ENCODE measurements at places on chromosomes 5 and 9. TPM values are rescaled to one million over a fixed set of nuclear protein-coding genes. Genes with fewer than 3 reads are reported as not detected.

DNA sequence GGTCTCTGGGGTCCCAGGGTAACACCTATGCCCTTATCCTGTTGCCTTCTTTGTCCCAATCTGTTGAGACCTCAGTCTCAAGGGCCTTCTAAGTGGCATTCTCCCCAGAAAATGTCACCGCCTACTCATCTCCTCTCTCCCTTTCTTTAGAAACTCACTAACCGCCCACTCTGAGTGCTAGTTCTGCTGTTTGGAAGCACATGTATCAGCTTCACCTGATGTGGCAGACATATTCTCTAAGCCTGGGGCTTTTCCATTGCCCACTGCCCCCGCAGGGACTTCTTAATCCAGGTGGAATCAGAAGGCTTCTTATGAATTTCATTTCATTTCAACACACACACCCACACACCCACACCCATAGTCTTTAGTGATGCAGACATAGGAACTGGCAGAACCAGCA is 165.1 kb downstream of the ASTN2 start:
- no peak for DNase-seq

DNA sequence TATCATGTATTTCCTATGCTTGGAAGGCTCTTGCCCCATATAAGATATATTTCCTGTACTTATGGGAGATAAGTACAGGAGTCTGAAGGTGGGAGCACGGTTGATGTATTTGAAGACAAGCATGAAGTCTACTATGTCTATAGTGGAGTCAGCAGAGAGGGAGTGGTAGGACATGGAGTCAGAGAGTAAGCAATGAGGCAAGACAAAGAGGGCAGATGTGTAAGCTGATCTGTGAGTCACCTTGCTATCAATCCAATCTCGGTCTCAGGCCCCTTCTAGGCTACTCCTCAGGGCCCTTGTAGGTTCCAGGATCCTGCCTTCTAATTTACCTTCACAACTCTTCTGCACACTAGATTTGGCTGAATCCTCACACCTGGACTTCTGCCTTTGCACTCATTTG is 105.5 kb downstream of the MACIR start:
- DNase-seq = no peak

- DNase-seq = no peak
These were observed 366.4 kb upstream of the RIOK2 start for GRCh38 chr5:97549496-97549895.

The EPB41L4A gene
- total RNA-seq = 0.44 TPM

DNA sequence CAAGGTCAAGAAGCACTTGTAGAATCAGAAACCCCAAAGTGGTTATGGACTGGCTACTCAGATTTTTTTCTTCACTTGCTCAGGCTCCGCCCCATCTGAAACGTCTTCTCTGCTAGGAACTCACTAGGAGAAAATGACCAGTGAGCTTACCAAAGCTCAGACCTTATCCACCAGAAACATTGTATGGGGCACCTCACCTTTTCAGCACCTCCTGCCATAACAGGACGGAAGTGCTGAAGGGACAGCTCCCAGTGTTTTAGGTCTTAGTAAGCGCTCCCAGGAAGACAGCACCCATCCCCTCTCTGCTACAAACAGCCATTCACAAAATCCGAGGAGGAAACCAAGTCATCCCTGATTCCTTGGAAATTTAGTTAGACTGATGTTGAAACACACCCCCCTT is 1.2 kb upstream of the GABRA1 start:
- no peak for DNase-seq

GRCh38 chr9:126205265-126205664 is 121.4 kb upstream of the MVB12B start:
- no peak for DNase-seq

DNA sequence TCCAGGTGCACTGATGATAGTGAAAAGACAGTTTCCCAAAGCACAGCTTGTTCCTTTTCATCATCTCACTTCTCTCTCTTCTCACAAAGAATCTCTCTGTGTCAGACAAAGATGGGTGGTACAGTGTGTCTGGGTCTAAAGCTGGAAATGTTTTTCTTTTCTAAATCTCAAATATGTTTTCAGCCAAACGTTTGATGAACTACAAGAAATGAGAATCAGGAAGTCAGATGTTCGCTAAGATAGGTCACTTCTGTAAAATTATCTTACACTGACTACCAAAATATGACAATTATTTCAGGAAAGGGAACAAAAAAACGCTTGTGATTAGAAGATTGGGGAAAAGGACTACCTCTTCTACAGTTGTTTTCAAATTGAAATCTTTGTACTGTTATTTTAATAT is 708.8 kb downstream of the PTPRD start:
- no peak for DNase-seq

The TBC1D2 gene
- 11.2 TPM for total RNA-seq

DNA sequence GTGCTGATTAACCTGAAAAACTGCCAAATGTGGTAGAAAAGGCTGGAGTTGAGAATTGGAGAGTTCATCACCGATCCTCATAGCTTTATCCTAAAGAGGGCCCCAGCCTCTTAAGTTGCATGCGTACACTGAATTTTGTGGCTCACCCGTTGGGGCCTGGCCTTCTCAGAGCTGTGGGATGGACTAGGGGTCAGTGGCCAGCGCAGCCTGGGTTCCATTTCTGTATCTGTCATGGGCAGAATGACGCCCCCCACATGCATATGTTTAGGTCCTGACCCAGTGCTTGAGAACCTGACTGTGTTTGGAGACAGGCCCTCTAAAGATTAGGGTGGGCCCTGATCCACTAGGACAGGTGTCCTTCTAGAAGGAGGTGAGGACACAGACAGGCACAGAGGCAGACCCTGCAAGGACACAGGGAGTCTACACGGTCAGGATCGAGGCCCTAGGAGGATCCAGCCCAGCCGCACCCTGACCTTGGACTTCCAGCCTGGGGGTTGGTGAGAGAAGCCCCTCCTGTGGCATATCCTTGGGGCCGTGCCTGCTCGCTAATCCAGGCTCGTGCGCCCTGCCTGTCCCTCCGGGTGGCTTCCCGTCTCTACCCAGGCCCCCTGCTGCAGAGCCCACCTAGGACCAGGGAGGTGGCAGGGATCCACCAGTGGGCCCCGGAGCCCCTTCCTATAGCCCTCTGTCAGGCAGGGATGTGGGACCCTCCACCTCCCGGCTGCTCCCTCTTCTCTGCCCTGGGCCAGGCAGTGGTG is 32.2 kb downstream of the NDUFS6 start:
- DNase-seq = no peak

DNA sequence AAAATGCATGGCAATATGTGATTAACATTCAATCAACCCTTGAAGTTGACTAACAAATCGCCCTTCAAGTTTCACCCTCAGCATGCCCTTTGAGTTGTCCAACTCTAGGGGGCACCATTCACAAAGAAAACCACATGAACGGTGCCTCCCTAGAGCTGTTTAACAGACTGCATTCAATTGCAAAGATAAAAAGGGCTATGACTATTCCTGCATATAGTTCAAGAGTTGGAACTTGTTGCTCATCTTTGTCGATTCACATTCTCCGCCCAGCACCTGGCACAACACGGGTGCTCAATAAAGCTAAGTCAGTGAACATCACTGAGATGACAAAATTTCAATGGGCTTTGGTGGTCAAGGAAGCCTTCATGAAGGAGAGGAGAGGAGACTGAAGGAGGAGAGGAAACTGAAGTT is 69.6 kb upstream of the SLC30A5 start:
- DNase-seq = no peak

DNA sequence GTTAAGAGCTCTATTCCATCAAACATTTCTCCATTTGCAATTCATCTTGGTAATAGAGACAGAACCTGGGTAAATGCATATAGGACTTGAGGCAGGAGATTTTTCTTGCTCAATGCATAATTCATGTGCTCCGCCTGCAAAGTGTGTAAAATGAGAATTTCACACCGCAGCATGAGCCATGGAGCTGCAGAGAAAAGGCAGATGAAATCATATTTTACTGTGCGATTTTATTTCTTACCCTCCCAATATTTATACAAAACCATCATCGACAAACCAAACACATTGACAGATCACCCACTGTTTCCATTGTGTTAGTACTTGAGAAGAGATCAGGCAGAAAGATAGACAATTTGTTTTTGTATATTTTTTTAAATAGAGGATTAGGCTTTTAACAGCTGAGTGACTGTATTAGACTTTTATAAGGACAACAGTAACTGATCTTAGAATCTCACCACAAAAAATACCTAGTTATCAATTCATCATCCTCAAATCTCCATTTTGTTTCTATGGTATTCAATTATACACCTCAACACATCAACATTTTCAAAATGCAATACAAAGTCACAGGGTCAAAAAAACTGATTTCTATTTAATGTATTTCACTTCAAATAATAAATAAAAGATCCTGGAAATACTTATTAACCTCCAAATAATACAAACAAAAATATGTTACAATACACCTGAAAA is 191.1 kb downstream of the AP3B1 start:
- DNase-seq = no peak

The SPAG8 gene
- 5.7 TPM for total RNA-seq

The OR1Q1 gene
- total RNA-seq = not detected

DNA sequence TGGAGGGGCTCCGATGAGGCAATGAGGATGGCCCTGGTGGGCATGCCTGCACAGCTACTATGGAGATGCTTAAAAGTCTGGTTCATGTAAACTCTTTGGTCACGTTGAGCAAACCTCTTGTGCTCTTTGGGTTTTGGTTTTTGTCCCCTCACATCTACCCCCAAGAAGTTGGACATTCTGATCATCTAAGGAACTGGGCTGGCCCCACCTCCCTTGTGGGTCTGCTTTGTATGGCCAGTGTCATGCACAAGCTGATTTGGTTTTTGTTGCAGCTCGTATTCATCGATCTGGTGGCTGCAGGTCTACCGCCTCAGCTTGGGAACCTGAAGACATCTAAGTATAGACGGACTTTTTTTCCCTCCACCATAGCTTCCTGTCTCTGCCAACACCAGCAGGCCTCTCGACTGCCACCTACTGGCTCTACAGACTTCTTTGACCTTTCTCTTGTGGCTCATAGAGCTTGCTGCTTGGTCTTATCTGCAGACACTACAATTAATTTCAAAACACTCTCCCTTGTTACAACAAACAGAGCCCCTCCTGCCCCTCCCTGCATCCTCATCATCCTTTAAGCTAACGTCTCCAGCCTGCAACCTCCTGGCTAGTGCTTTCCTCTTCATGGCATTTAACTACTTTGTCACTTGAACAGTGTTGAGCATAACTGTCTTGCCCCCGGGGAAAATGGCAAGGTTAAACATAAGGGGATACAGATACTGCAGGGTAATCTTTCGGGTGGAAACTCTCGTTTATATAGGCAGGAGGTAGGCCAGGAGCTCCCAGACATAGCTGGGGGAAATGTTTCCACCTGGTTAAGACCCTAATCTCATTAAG is 34.5 kb downstream of the TSTD2 start:
- DNase-seq = peak; percentile 68

The IRX4 gene
- total RNA-seq = not detected

DNA sequence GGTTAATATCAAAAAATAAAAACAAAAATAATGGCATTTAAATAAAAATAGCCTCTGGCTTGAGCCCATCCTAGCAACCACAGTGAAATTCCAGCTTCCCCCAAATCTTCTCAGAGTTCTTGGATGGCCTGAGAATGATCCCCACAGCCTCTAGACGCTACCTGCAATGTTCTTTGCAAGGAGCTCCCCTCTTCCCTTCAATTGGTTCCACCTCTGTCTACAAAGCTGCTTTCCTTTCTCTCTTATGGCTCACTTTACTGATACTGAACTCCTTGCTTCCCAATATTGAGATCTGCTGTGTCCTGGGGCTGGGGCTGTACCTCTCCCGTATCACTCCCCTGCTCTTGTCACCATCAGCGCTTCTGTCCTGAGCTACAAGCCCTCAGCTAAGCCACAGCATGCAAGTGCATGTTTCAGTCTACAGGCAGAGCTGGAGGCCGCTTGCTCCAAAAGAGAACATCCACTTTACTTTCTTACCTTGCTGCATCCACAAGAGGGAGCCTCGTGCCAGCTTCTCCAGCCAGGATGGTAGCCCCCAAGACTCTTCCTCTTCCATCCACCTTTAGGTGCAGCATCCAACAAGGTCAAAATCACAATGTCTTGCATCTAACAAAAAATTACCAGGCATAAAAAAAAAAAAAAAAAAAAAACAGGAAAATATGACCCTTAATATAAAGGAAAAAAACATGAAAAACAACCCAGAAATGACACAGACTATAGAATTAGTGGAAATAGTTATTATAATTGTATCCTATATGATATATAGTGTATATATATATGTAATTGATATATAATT is 57.4 kb upstream of the PRSS3 start:
- DNase-seq = no peak

The OLFML2A gene
- not detected for total RNA-seq

GRCh38 chr5:112861638-112861985 is 525 bp downstream of the SRP19 start:
- DNase-seq = no peak

DNA sequence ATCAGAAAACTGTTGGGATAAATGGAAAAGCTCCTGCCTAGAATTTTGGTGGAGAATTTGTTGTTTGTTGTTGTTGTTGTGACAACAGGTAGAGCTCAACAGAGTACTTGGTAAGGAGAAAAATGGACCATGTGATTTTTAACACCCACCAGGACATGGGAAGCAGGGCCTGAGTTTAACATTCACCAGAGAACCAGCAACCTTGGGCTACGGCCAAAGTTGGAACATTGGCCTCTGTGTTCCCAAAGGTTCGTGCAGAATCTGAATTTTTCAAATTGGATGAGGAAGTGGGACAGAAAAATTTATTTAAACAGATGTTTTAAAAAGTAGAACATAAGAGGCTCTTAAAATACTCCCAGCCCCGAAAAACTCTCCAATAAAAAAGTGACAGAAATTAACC is 127.0 kb downstream of the GNA14 start:
- DNase-seq = no peak

DNA sequence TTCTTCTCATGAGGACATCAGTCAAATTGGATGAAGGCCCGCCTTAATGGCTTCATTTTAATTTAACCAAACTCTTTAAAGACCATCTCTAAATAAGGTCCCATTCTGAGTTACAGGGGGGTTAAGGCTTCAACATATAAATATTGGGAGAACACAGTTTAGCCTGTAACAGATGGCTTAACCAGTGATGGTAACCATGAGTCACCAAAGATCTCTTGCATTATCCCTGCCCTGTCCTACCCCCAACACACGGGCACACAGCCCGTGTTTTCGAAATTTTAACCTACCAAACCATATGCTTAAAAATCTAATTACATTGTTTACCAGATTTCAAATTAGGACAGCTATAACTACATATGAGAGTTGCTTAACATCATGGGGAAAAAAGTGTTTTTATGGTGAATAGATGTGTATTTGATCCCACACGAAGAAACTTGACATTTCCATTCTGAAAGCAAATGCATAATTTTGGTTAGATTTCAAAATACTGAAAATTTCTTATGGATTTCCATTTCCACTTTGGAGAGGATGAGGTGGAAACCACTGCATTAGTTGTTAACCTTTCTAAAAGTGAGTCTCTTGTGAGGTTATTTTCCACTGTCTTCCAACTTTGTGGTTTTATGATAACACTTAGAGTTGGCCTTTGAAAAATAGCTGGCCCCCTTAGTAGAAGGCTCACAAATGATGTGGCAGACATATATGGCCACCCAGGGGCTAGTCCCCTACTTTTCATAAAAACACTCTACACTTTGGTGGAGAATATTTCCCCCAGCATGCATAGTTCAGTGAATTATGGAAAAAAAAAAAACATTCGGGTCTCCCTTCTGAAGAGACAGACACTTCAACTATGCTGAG is 849.3 kb downstream of the TLE1 start:
- no peak for DNase-seq

The PCDHB5 gene
- not detected for total RNA-seq

GRCh38 chr9:87109231-87109631 is 161.9 kb upstream of the GAS1 start:
- DNase-seq = no peak

The CYLC2 gene
- total RNA-seq = not detected

GRCh38 chr9:92632641-92633040 is 37.3 kb downstream of the IPPK start:
- DNase-seq = no peak

The SPATA6L gene
- total RNA-seq = 1.9 TPM

The COX7C gene
- 474 TPM for total RNA-seq

Measured in CD4-positive, alpha-beta memory T cell (primary cell).